Small intestine (tissue), 16 donors: ENCODE measurements at places on chromosomes 6 and 20. TPM values are rescaled to one million over a fixed set of nuclear protein-coding genes. Genes with fewer than 3 reads are reported as not detected.
A peak's percentile ranks its signal among the peaks of the same experiment; 100 is the strongest.

DNA sequence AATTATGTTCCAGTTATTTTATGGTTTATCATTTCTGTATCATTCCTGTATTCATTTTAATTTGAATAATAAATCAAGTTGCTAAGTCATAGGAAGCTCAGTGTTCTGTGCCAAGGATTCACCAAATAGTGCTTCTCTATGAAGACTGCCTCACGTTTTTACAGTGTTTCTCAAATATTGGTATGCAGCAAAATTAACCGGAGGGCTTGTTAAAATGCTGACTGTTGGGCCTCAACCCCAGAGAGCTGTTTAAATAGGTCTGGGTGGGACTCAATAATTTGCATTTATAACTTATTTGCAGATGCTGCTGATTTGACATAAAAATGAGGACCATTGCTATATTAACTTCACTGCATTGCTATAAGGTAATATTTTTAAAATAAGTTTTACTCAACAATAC lies 166.7 kb downstream of the TINAG start:
- DNase-seq: no peak

DNA sequence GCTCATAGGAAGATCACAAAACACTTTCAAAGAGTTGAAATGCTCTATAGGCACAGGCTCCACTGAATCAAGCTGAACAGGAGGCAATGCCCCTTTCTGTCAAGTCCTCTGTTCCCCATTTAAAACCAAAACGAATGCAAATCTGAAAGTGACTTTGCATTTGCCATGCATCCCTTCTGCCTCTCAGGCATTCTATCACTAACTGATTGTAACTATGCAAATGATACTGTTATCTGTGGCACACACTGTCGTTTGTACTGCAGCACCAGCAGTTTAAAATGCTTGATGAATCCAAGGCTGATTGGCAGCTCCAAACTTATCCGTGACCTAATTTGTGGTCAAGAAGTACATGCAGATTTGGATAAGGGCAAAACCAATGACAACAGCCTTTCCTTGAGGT lies 1067.5 kb upstream of the MAP3K7 start:
- no peak for DNase-seq

GRCh38 chr6:32889533-32889932 lies 35.5 kb downstream of the PSMB9 start:
- DNase-seq: no peak

GRCh38 chr6:32973144-32974015 lies 5.0 kb downstream of the BRD2 start:
- DNase-seq: peak; percentile 46

GRCh38 chr6:5280920-5281319 lies 19.6 kb downstream of the FARS2 start:
- DNase-seq: no peak

DNA sequence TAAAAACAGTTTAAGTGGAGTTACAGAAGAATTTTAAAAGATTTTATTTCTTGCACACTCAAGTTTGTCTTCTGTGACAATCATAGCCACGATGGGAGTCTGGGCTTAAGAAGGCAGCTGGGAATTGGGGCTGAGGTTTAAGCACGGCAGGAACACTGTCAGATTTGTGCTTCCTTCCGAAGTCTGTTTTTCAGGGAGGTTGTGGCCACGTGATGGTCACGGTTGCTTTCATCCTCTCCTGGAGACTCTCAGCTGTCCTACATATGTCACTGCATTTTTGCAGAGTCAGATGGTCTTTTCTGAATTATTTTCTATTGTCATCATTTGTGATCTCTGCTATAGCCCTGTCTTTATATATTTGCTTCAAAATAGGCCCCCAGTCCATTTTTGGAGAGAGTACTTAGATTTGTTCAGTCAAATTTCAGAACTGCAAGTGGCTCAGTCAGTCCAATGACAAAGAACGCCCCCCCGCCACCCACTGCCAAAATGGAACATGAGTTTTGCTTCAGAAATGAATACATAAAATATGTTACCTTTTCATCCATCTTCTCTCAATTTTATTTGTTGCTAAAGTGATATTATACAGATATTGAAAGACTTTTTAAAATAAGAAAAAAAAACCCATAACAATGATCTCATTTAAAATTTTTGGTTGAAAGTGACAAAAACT lies 111.8 kb upstream of the ZFP64 start:
- no peak for DNase-seq

DNA sequence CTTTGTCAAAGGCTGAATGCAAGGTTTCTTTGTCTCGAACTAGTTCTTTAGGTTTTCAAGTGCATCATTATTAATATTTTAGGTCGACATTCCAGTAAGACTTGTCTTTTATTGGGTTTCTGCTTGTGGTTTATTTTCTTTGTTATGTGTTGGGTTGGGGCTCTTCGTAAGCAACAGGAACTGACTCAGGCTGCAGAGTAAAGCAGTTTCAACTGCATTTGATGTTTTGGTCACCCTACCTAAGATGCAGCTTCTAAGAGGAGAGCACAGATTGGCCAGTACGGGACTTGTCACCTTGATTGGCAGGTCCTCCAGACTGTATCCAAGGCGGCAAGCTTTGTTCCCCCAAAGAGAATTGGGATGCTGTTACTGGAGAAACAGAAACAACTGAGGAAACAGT lies 149.5 kb upstream of the SULF2 start:
- no peak for DNase-seq

DNA sequence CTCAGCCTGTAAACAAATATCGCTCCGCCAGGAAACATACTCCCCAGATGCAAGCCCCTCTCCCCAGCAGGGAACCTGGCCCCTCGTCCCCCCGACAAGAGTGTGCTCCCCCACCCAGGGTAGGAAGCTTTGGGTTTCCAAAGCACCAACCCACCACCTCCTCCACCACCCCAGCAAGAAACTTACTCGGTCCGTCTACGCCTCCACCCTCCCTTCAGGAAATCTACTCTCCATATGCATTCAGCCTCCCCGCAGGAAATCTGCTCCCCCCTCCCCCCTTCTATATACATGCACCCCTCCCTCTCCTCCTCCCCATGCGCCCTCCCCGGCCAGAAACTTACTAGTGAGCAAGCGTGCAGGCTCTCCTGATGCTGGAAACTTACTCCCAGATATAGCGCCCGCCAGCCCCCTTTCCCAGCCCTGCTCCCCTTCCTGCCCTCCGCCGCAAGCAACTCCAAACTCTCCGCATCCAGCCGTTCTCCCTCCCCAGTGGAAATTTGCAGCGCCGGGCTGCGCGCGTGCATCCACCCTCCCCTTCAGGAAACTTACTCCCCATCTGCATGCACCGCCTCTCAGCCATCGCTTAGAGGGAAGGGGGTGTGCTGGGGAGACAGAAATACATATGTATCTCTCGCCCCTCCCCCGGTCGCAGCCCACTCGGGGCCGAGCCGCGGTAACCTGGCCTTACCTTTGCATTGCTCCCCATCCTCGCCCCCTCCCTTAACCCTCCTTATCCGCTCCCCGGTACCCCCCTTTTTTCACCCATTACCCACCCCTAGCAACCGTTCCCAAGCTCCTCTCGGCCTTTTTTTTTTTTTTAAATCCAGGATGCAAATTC lies at the start of gene TRERF1:
TSS of gene TRERF1 (minus strand) at position 594 of the 838 bp plus-strand sequence. CDS start 182,336 bp downstream, outside the sequence.
- DNase-seq: peak; percentile 66

DNA sequence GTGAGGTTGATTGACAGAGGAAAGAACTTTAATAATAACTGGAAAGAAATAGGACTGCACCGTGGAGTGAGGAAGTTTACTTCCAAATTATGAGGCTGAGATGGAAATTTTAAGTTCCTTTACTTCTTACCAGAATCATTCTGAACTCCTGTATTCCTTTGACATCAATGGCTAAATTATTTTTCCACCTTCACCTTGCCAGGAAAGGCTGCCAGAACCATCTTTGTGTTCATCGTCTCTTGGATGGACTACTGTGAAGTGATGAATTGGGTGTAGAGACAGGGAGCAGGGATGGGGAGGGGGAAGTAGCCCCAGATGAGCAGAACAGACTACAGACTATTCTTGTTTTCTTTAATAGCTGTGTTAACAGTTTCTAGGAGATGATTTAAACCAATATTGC lies 102.1 kb upstream of the CEP162 start:
- no peak for DNase-seq

GRCh38 chr6:147684906-147685305 lies 176.4 kb downstream of the SAMD5 start:
- no peak for DNase-seq

- peak; percentile 62 for DNase-seq
These were observed 250.4 kb downstream of the FOXA2 start for GRCh38 chr20:22333885-22334545.

- DNase-seq: no peak
These were observed 70.1 kb upstream of the QKI start for GRCh38 chr6:163344411-163344810.

DNA sequence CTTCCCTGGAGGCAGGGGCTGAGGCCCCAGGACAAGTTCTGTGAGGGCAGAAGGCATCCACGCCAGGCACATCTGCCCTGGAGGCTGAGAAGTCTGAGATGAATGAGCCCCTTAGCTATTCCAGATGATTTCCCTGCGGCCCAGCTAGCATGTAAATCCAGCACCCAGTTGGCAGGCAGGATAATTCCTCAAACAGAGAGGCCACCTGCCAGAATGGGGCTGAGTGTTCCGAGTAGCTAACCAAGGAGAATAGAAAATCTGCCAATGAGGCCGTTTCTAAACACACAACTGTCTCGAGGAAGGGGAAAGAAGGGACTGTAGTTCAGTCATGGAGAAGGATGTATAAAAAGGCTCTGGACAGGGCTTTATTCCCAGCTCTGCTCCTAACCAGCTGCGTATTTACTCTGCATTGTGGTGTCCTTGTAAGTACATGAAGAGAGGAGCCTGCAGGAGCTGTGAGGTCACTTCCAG lies 211.4 kb upstream of the CDYL start:
- no peak for DNase-seq

- no peak for DNase-seq
These were observed 61.6 kb downstream of the KIAA0319 start for GRCh38 chr6:24584382-24584720.

DNA sequence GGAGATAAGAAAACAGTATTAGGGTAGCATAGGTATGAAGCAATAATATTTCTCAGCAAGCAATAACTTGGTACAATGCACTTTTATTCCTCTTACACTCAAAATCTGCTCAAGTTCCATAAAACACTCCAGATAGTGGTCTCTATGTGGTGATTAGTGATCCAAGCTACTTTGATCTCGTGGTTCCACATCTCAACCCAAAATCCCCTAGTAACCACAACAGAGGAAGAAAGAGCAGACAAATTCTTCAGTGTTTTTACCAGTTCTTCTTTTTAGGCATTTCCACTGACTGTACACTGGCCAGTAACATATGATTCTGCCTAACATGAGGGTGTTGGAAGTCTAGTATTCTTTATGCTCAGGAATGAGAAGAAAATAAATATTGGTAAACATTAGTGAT lies 309.0 kb upstream of the PTCHD4 start:
- DNase-seq: no peak

DNA sequence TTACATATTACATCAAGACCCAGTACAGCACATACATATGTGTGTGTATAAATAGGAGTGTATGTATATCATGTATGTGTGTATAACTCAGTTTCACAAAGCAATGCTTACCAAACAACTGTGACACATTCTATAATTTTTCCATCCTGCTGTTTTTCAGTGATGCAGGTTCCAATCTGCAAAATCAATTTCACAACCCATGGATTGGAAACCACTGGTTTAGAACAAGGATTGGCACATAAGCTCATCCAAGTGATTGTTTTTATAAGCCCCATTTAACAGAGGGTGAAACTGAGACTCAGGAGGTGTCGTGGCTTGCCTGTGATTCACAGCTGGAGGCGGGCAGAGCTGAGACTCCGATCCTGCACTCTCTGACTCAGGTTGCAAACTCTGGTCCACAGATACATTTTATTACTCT lies 158.2 kb downstream of the ZMYND8 start:
- peak; percentile 22 for DNase-seq

DNA sequence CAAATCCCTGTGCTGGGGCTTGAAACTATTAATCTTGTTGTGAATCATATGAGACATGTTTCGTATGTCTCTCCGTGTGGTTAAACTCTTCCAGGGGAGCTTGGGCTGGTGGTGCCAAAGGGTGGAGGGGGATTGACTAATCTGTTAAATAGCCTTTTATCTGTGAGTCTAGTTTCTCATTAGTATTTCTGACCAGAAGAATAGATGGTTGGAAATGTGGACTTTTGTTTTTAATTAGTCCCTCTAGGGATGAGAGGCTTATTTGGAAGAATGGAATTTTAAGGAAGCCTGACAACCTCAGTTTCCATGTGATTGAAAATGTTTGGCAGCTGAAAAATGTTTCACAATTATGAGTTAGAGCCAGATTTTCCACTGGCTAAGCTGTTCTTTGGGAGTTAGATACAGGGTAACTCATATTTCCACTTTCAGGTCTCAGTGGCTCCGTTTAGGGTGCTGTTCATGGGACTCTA lies 117.3 kb downstream of the BCKDHB start:
- no peak for DNase-seq

GRCh38 chr6:43981363-43981990 lies 145.8 kb downstream of the MRPL14 start:
- no peak for DNase-seq

- DNase-seq: no peak
These were observed 528.4 kb upstream of the AGPAT4 start for GRCh38 chr6:161802231-161802630.

GRCh38 chr6:161748535-161749416 lies 474.9 kb upstream of the AGPAT4 start:
- DNase-seq: peak; percentile 57

DNA sequence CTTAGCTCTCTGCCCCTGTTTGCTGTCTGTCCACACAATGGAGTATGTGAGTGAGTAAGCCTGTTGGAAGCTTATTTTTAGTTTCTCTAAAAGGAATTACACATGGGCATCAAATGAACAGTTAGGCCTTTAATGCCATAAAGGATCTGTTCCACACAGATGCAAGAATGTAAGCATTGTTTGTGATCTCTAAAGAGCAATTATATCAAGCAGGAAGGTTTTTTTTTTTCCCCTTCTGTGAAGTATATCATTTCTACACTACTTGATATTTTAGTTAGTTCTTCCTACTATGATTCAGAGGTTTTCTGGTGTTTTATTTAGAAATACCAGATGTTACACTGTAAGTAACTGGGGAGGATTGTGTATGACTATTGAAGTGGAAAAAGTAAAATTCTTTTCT lies 627.5 kb downstream of the COL12A1 start:
- no peak for DNase-seq

- DNase-seq: no peak
These were observed 10.1 kb upstream of the SLC22A7 start for GRCh38 chr6:43287717-43288679.

Gene ERVFRD-1
- polyA plus RNA-seq: 0.10 TPM

Gene FNDC11
- not detected for polyA plus RNA-seq

Gene CAPN11
- 0.18 TPM for polyA plus RNA-seq

Gene DAAM2
- 12.9 TPM for polyA plus RNA-seq

Gene COL21A1
- not detected for polyA plus RNA-seq

Gene ZNF133
- 7.8 TPM for polyA plus RNA-seq

Gene OTOR
- polyA plus RNA-seq: not detected

Gene FRMD1
- polyA plus RNA-seq: 1.1 TPM

Gene OR2H2
- not detected for polyA plus RNA-seq

Gene MAP7
- 18.4 TPM for polyA plus RNA-seq

Gene TFB1M
- 16.5 TPM for polyA plus RNA-seq

Gene RFX6
- polyA plus RNA-seq: 0.54 TPM
